ENCODE measurements at places on chromosomes 7 and 10.

- DNase-seq = no peak
Measured at GRCh38 chr7:127683776-127684681, 32.0 kb downstream of the SND1 start.

GRCh38 chr10:109727436-109727835 is 195.9 kb downstream of the XPNPEP1 start:
- no peak for DNase-seq

DNA sequence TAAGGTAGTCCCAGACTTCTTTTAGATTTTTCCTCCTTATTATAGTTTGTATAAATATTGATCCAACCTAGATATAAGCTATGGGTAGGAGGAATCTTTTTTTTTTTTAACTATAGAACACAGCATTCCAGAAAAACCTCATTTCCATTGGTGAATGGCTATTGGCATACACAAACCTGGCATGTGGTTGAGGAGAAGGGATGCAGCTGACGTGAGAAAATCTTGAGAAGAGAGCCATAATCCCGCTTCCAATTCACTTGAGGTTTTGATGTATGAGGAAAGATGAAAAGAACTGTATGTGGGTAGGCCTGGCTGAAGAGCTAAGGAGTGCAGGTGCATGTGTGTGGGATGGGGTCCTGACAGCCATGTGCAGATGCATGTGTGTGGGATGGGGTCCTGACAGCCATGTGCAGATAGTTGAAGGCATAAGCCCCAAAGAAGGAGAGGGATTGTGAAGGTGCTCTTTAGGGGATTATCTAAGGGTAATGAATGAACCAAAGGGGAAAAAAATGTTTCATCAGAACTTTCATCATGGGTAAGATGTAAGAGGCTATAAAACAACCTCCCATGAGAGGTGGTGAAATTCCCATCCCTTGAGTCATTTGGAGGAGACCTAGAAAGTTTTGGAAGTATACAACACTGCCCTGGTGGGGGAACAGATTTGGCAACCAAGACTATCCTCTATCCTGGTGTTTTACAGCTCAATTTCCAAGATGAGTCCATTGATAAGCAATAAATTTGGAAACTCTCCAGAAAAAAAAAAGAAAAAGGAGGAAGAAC is 3.8 kb upstream of the PKD2L1 start:
- DNase-seq = no peak

DNA sequence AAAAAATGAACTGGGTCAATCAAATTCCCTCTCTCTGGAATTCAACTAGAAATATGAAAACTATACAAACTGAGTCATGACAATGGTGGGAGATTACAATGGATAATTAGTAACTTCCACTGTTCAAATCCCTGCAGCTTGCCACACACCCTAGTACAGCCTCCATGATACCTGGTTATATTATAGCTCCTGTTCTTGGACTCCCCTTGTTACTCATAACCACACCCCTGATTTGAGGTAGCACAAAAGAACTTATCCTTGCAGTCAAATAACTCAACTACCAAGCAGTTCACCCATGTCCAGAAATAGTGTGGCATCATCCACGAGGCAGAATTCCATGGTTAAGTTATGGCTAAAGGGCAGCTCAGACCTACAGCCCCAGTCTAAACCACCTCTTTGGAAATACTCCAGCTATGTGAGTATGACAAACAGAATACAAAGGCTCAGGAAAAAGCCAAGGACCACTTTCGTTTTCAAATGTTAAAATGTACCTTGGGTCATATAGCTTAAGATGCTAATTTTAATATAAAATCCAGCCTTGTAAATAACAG is 164.7 kb downstream of the CPEB3 start:
- DNase-seq = no peak

DNA sequence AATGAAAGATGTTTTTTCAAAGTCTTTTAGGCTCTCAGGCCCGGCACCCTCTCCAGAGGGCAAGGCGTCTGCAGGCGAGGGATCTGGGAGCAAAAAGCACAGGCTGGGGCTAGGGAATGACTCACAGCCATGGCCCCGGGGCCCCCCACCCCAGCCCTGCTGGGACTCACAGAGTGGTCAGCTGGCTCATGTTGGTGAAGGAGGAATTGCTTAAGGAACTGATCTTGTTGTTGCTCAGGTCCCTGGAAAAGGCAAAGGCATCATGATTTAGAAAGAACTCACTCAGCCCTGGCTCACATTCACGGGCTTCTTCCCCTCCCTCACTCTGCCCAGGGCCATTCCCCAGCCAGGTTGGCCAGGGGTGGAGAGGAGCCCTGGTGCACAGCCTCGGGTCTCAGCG is 151.5 kb downstream of the SLIT1 start:
- no peak for DNase-seq

DNA sequence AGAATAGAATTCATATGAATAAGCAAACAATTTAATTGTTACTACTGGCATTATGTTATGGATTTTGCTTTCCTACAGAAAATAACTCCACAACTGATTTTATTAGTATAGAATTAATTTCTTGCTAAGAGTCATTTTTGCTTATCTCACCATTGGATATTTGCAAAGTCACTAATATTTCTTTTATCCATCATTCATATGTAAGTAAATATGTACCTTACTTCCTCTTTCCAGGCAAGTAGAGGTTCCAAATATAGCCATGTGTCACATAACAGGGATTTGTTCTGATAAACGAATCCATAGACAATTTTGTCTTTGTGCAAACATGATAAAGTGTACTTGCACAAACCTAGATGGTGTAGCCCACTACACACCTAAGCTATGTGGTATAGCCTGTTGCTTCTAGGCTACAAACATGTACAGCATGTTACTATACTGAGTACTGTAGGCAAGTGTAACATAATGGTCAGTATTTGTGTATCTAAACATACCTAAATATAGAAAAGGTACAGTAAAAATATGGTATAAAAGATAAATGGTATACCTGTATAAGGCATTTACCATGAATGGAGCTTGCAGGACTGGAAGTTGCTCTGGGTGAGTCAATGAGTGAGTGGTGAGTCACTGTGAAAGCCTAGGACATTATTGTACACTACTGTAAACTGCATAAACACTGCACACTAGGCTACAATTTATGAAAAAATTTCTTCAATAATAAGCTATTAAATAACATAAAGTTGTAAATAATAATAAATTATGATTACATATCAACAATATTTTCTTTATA is 18.3 kb downstream of the KLLN start:
- DNase-seq = no peak

DNA sequence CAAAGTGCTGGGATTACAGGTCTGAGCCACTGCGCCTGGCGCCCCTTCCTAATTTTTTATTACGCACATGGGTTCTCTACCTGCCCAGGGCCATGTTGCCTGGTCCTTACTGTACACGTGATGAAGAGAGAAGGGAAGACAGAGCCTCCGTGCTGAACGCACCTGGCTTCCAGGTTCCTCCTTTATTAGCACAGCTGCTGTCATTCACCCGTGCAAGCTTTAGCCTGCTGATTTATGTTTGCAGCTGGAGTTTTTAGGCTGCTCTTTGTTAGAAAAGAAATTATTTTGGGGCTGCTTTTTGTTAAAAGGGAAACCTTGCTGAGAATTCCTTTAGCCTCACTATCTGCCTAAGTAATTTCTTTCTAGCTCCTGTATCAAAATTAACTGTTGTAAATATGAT is 417.0 kb downstream of the CALN1 start:
- no peak for DNase-seq

GRCh38 chr7:70857793-70858545 is 274.0 kb upstream of the GALNT17 start:
- no peak for DNase-seq

- no peak for DNase-seq
Measured at GRCh38 chr7:56003749-56004148, 39.4 kb downstream of the NIPSNAP2 start.

- DNase-seq = no peak
Measured at GRCh38 chr7:47035522-47035921, 546.4 kb downstream of the TNS3 start.

DNA sequence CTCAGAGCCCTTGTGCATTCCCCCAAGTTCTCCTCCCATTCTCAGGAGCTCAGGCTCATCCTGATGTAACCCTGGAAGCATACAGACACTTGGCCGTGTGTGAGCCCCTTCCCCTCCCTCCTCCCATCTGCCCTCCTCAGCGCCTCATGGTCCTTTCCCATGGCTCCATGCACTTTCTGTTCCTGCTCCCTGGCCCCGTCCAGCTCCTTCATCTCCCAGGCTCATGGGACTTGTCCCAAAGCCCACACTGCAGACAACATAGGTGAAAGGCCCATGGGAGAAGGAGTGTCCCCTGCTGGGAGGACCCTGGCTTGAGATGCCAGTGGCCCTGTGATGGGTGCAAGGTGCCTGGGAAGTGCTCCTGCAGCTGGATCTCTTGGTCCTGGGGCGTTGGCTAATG is 24.2 kb upstream of the SLC29A3 start:
- no peak for DNase-seq

DNA sequence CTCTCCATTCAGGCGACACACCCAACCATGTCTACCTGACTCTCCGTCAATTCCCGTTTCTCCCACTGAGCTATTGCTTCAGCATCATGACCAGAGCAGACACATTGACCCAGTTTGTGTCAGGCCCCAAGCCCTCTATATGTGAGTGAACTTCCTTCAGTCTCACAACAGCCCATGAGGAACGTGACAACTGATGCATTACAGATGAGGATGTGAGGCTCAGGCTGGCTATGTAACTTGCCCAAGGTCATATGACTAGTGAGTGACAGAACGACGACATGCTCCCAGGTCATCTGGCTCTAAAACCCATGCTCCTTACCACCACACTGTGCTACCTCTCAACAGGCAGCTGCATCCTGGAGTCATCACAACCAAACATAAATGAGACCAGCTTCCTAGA is 3.7 kb downstream of the TMEM140 start:
- DNase-seq = no peak

GRCh38 chr7:127895360-127895759 is 135.9 kb downstream of the LRRC4 start:
- DNase-seq = no peak

DNA sequence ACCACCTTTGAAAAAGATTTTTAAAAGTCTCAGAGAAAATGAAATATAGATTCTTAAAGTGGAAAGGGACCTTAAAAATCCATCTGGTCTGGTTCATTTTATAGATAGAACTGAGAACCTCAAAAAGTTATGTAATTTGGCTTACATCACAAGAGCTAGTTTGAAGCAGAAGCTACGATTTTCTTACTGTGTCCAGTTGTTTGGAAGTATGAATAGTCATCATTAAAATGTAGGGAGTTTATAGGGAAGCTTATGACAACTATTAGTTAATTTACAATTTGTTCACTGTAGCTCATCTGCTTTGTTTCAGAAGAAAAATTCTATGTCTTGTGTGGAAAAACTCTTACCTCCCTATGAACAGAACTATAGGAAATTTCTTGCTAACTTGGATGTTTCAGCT is 26.9 kb downstream of the ZEB1 start:
- DNase-seq = no peak

DNA sequence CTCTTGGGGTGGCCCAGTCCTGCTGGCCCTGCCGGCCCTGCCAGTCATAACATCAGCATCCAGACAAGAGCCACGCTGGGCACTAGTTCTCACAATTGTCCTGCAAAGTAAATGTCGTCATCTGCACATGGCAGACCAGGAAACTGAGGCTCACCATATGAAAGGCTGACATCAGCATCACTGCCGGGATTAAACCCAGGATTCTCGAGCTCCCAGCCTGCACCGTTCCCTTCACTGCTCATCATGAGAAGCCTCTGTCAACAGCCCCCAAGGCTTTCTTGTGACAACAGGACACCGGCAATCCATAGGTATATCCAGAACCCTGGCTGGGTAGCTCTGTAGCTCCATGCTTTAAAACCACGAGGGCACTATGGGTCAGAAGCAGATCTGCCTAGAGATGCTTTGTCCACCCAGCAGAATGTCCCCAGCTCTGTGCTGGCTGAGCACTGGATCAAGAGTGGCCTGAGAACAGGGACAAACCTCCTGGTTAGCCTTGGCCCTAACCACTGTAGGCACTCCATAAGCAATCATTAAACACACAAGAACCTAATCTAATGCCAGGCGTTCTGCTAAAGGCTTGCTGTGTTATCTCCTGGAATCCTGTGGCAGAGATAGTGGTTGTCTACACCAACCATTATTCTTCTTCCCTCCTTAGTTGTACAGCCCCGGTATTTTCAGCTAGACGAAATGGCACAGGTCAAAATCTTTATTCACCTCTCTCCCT is 41.2 kb upstream of the C10orf71 start:
- DNase-seq = no peak

GRCh38 chr10:128318913-128319312 is 192.7 kb upstream of the MKI67 start:
- DNase-seq = no peak

DNA sequence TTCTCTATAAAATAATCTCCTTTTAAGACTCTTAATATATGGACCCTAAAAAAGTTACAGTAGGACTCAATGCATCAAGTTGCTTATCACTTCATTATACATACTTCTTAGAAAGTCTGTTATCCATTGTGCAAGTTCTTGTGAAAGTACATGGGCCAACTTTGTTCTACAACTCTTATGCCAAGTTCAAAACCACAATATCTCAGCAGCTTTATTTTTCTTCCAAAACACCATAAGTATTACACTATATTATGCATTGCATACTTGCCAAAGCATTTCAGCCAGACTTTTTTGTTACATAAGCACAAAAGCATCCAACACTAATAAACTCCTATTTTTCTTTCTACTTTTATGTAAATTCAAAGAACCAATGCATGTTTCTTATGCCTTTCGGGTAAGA is 94.4 kb downstream of the AHR start:
- no peak for DNase-seq

DNA sequence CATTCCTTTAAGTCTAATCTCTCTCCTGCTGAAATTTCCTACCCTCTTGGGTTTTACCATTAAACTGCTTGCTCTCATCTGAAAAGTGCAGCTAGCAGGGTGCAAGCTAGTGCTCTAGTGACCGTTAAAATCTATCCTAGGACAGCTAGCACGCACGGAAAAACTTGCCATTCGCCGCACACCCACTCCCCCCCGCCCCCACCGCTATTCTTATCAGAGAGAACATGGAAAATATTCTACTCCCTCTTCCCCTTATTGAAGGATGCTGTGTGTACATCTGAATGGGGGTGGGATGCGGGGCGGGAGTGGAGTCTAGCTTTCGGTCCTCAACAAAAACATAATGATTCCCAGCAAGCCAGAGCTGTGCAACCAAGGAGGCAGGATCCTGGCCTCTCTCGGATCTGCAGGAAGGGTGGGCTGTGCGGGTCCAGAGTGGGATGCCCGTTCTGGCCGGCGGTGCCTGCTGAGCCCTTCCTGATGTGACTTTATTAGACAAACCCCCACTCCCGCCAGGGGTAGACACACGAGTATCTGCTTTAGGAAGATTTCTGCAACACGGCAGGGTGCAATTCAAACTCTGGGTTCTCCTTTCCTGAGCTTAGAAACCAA is 1.1 kb upstream of the ADRA2A start:
- no peak for DNase-seq

GRCh38 chr7:39073432-39073831 is 95.7 kb downstream of the POU6F2 start:
- DNase-seq = no peak

GRCh38 chr10:11535346-11535959 is 76.0 kb downstream of the USP6NL start:
- no peak for DNase-seq
